ENCODE measurements at places on chromosomes 16 and 17.

DNA sequence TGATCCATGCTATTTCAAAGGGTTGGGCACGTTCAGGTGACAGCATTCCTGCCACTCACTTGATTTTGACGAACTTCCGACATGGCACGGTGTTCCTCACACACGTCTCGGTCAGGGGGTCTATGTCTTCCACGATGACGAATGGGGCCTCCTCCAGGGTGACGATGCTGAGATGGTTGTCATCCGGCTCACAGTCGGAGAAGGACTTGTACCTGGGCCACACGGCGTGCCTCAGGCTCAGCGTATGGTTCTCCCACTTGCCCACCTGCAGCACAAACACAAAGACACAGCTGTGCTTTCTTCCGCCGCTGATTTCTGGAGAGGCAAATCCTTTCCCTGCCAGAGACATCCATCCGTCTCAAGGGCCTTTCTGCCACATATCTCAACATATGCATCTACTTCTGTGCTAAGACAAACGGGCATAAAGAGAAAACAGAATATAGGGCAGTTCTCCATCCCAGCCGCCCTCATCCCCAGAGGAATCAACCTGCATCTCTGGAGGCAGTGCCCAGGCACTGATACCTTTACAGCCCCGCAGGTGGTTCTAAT is 332.5 kb downstream of the GRIN2A start:
- DNase-seq: no peak

GRCh38 chr17:82297280-82297713 is 20.1 kb downstream of the CD7 start:
- no peak for DNase-seq

- DNase-seq: no peak
Measured at GRCh38 chr17:63699638-63700527, at the start of gene LIMD2. LIMD2 (minus strand) TSS chr17:63700125; CDS start chr17:63699298, 827 bp downstream.

DNA sequence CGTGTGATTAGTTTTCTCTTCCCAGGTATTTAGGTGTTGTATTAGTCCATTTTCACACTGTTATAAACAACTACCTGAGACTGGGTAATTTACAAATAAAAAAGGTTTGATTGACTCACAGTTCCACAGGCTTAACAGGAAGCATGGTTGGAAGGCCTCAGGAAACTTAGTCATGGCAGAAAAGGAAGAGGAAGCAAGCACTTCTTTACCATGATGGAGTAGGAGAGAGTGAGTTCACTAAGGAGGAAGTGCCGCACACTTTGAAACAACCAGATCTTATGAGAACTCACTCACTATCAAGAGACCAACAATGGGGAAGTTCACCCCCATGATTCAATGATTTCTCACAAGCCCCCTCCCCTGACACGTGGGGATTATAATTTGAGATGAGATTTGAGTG is 1343.7 kb upstream of the GOT2 start:
- no peak for DNase-seq

GRCh38 chr16:85557083-85557970 is 55.8 kb upstream of the GSE1 start:
- no peak for DNase-seq

GRCh38 chr16:23464196-23464595 is 11.2 kb upstream of the COG7 start:
- DNase-seq: no peak

- no peak for DNase-seq
Measured at GRCh38 chr16:84361546-84361945, 6.8 kb upstream of the ATP2C2 start.

DNA sequence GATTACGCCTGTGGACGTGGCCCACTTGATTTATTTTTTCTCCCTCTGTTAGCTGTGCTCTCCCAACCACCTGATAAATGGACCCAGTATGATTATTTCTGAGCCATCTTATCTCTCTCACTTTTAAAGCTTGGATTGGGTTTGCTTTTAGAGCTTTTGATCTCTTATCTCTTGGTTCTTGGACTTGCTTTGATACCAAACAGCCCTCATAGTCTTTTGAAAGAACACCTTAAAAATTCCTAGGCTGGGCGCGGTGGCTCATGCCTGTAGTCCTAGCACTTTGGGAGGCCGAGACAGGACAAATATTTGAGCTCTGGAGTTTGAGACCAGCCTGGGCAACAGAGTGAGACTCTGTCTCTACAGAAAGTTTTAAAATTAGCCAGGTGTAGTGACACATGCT is 25.8 kb downstream of the SMTNL2 start:
- DNase-seq: no peak

- no peak for DNase-seq
Measured at GRCh38 chr16:55534756-55535155, 25.9 kb downstream of the LPCAT2 start.

DNA sequence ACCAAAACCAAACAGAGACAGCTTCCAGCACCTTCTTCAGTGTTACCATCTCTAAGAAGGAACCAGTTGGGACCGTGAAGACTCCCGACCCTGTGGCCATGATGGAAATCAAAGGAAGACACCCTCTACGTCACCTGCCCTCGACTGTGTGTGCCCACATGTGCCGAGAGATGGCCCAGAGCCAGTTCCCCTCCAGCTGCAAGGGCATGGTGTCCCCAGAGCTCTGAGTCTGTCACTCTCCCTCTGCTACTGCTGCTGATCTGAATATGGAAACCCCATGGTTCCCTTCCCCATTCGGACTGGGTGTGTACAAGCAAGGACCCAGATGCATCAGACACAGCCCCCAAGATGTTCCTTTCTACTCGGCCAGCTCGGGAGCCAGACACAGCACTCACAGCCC is 76.4 kb downstream of the SOCS1 start:
- DNase-seq: no peak

GRCh38 chr16:57278494-57278893 is 6.0 kb downstream of the PLLP start:
- DNase-seq: no peak

Measured in NCI-H524 treated with DMSO at 0.1 percent for 48 hours (cell line).